ENCODE measurements at places on chromosomes 4 and X.
A peak's percentile ranks its signal among the peaks of the same experiment; 100 is the strongest.

GRCh38 chrX:17559728-17560379 is 177.4 kb upstream of the SCML1 start:
- no peak for DNase-seq

GRCh38 chr4:37561803-37562207 is 124.4 kb downstream of the RELL1 start:
- DNase-seq, result no peak

GRCh38 chr4:78568640-78569305 is 17.2 kb downstream of the ANXA3 start:
- DNase-seq, result no peak

DNA sequence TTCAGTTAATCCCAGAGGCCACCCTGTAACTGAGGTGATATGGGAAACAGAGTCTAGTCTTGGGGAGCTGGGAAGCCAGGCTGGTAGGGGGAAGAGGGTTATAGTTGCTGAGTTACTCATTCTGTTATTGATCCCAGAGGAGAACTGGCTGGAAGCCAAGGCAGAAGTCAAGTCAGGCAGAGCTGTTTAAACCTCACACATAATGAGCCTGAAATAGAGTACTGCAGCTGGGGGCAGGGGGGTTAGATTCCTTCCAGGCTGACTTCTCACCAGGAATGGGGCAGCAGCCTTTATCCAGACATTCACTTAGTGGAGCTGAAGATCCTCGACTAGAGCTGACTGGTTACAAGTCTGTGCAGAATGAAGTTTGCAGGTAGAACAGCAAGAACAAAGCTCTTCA is 144.9 kb downstream of the C4orf33 start:
- no peak for DNase-seq

- no peak for DNase-seq
Observed at GRCh38 chr4:10565166-10565780, 108.0 kb upstream of the ZNF518B start.

GRCh38 chr4:186621959-186622553 is 66.7 kb upstream of the MTNR1A start:
- DNase-seq, result no peak

GRCh38 chr4:113423631-113424030 is 337.9 kb downstream of the CAMK2D start:
- no peak for DNase-seq

GRCh38 chrX:23435575-23435974 is 100.9 kb downstream of the PTCHD1 start:
- peak; percentile 0 for DNase-seq

DNA sequence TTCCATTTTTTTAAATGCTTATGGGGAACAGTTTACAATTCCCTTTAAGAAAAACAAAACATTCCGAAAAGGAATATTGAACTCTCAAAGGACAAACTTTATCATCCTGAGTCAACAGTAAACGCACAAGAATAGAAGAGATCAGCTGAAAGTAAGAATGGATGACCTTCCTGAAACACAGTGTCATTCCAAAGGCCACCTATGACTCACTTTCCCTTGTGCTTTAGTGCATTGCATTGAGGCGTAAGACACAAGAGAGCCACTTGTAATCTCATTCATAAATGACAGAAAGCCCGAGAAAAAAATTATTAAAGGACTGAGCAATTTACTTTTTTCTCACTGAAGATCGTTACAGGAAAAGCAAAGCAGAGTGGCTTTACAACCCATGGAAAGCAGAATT is 1062.4 kb upstream of the DIAPH2 start:
- no peak for DNase-seq

DNA sequence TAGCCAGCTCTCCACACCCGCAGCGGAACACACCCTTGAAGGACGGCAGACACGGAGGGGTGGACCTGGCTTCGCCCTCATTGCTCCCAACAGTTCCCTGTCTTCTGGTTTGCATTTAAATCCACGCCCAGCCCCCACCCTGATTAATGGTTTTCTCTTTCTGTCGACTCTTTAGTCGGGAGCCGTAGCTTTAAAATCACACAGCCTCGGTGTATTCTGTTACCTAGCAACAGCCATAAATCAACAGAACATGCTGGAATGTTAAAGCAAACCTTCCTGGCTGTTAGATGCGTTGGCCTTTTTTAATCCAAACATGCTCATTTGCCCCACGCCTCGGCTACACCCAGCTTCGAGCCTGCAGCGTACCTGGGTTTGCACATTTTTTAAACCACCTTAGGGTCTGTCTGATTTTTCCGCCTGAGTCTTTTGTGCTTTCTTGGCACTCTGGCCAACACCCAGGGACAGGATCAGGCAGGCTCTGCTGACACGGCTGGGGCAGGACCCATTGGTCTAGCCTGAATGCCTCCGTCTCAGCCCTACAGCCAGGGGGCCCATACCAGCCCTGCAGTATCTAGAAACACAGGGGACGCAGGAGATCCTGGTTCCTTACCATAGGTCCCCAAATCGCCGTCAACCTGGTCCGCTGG is 21.4 kb upstream of the PPP2R2C start:
- DNase-seq, result no peak

GRCh38 chr4:184448141-184448540 is 26.2 kb downstream of the IRF2 start:
- no peak for DNase-seq

- DNase-seq, result no peak
Observed at GRCh38 chr4:147361726-147362125, 119.2 kb upstream of the EDNRA start.

- no peak for DNase-seq
Observed at GRCh38 chr4:113978105-113978504, 1.3 kb downstream of the ARSJ start.

GRCh38 chrX:115563633-115564162 is 2.7 kb downstream of the PLS3 start:
- DNase-seq, result no peak

DNA sequence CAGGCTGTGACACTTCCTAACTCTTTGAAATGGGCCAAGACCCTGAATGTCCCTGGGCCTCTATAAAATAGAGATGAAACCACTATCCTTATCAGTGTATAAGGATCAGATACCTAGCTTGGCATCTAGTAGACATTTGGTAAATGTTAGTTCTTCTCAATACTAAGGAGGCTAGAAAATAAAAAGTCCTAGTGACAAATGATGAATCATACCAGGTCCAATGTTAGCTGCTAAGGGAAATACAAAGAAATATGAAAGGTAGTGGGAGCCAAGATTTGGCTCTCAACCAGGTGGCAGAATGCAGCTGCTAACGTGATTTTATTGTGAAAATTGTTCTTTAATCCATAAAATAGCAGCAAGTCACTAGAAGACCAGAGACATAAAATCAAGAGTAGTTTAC is 19.8 kb upstream of the PPARGC1A start:
- DNase-seq, result no peak

- DNase-seq, result no peak
Observed at GRCh38 chr4:143380629-143381028, 44.0 kb downstream of the GAB1 start.

DNA sequence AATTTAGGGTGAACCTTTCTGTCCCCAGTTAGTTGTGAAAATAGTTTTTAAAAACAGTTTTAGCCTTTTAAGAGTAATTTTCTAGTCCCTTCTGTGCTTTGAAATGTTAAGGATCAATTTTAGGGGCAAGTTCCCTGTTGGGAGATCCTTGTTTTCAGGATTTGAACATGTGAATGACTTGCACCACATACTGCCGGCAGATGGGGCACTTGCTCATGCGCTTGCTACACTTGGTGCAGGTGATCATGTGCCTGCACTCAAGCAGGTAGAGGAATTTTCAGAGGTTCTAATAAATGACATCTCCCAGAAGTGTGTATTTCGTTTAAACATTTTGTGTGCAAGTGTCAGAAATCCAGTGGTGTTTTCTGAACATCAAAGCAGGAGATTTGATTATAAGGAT is 195.9 kb downstream of the CHM start:
- DNase-seq, result no peak

DNA sequence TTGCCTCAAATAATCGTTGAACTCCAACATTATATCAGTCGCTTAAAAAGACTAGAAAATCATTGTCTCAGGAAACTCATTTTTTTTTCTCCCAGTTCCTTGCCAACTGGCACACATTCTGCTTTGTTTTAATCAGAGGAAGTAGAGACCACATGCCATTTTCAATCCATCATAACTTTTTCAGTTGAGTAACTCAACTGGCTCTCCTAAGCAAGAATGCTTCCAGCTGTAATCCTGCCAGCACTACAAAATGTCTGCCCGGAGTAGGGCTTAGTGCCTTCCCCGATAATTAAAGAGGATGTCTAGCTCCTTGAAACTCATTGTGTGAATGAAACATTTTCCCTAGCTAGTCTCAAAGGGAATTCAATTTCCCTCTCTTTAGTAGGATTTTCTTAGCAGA is 33.0 kb downstream of the FREM3 start:
- DNase-seq, result peak; percentile 1

DNA sequence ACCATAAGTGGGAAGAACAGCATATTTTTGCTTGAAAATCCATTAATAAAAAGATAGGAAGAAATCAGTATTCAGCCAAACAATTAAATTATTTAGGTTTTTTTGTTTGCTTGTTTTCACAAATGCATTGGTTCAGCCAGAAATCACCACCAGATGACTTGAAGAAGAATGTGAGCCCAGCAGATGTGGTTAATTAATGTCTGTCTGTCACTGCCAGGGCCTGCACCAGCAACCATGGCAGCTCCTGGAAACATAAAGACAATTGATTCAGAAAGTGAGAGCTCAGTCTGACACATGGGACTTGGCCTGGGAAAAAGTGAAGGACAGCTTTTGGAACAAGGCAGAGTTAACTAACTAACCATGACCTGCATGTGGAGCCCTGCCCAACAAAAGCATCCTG is 74.0 kb downstream of the MAOB start:
- no peak for DNase-seq

- DNase-seq, result peak; percentile 45
Observed at GRCh38 chr4:98261405-98262291, 464 bp downstream of the RAP1GDS1 start.

GRCh38 chrX:75038925-75039324 is 113.7 kb upstream of the NEXMIF start:
- no peak for DNase-seq

DNA sequence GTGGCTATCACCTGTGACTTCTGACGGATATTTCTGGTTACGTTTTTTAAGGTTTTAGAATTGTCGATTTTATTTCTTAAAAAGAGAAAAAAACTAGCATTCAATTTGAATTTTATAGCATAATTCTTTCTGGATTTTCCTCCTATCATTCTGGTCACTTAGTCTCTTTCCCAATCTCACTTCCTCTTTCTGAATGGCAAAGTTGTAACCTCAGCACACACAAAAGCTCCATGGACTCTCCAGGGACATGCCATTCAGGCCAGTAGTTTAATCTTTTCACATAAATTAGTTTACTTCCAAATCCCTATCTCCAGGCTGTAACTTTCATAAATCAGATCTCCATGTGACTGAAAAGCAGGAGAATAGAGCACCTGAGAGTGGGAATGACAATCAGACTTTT is 110.7 kb downstream of the ARAP2 start:
- no peak for DNase-seq
